BE2C (cell line): ENCODE measurements at places on chromosomes 6 and 20.

- no peak for DNase-seq
Measured at GRCh38 chr20:56381501-56381900, 10.5 kb downstream of the AURKA start.

DNA sequence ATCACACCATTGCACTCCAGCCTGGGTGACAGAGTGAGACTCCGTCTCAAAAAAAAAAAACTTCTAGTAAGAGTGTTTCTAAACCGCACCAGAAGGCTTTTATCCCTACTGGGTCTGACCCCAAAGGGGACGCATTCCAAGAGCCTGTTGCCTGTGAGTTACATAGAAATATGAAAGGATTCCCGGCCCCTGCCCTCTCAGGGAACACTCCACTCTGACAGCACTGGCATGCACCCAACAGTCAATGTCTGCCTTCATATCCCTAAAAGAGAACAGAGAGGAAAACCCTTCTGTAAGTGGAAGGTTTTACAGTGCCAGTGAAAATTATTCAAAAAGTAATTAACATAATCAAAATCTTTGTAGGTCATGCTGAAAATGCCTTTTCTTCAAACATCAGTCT, 117.1 kb upstream of the PTPRT start:
- no peak for DNase-seq

DNA sequence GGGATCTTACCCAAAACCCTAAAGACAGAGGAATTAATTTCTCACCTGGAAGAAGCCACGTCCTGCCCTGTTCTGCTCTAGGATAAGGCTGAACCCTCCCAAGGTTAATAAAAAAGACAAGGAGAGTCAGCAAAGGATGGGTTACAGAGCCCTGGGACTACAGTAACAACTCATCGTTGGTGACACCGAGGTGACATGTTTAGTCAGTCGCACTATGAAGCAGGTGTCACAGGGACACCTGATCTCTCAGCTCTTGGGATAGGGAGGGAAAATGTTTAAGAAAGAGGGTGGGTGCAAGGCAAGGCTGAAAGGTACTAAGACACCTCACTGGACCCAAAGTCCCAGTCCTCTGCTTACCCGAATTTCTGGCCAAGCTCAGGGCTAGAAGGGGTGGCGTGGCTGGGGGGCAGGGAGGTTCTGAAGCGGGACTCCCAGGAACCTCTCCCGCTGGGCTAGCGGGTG, 562 bp downstream of the MOCS1 start:
- no peak for DNase-seq

DNA sequence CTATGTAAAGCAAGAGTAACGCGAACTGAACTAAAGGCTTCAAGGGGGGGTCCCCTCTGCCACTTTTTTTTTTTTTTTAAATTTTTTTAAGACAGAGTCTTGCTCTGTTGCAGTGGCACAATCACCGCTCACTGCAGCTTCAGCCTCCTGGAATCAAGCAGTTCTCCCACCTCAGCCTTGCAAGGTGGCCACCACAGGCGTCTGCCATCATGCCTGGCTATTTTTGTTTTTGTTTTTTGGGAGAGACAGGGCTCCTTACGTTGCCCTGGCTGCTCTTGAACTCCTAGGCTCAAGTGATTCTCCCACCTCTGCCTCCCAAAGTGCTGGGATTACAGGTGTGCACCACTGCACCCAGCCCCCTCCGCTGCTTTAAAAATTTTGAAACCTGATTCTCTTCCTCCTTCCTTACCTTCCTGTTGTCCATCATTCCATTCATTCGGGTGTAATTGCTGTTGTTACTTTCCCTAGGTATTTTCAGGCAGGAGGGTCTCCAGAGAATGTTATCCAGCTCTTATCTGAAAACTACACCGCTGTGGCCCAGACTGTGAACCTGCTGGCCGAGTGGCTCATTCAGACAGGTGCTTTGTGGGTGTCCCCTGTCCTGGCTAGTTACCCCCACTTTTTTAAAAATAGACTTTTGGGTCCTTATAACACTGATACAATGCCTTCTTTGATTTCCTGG, 5.4 kb downstream of the NELFCD start:
- no peak for DNase-seq

DNA sequence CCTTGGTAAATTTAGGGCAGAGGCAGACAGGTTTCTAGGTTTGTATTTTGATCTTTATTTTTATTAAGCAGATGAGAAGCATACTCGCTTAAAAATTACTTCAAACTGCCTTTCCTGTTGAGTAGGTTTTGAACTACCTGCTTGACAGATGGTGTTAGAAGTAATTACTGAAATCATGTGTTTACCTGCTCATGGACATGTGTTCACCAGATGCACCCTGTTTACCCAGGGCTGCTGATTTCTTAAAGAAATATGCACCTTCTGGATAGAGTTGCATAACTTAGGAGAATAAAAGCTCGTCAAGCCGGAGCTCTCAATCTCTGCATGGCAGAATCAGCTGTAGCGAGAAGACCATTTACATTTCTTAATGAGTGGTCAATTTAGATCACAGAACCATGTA, 165.1 kb downstream of the CDKAL1 start:
- DNase-seq: no peak

DNA sequence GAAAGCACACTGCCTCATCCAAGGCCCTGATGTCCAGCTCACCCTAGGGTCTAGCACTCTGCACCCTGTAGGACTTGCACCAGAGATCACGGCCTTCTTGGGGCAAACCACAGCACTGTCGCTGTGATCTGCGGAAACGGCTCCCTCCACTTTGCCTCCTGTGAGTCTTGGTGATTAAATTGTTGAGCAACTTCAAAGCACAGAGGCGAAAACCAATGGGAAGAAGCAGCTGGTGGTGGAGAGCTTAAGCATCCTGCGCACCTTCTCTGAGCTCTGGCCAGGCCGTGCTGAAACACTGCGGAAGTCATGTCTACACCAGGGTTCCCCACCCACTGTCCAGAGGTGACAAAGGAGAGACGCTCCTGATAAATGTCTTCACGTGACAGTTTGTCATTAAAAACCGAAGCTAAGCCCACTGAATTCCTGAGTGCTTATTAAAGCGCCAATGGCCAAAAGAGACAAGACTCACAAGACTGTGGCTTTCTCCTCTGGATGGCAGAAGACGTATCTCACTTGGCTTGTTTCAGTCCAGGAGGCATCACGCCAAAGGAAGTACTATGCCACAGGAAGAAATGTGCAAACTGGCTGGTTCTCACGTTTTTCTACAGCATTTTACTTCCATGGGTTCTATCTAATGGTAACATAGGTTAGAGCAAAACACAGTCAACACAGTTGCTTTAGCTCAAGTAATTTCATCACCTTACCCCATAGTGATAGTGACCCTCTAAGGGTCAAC, 3.1 kb downstream of the RAMACL start:
- DNase-seq: no peak

DNA sequence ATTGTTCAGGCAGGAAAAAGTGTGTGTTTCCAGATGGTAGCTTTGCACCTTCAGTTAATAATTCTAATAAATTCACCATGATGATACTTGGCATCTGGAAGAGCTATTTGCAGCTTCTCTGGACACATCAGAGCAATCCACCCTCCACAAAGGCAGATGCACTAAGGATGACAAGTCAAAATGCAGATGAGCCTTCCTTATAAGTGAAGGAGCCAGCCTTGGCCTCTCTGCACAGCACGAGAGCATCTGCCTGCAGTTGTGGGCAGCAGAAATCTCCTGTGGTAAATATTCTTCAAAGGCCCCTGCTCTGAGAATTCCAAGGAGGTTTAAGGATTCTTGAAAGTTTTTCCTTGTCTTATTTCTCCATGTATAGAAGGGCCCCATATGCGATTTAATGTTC, 6.9 kb upstream of the POM121L2 start:
- DNase-seq: no peak

GRCh38 chr20:44979090-44979621, 12.8 kb downstream of the STK4 start:
- DNase-seq: no peak

DNA sequence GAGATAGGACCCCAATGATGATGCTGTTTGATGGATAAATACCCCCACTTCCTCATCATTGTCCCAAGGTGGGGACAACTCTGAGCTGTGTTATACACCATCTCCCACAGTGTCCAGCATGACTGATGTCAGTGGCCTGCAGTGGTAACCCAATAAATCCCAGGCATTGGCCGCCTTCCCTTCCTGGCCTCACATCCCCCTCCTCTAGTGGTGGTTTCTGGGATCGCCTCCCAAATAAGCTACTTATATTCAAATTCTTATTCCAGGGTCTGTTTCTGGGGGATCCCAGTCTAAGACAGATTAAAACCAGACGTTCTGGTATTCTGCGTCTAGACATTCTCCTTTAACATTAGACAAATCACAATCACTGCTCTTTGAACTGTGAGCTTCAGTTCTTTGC, 90.6 kb downstream of the SCP2D1 start:
- DNase-seq: no peak

GRCh38 chr6:24522228-24523176, 27.7 kb downstream of the ALDH5A1 start:
- DNase-seq: no peak

DNA sequence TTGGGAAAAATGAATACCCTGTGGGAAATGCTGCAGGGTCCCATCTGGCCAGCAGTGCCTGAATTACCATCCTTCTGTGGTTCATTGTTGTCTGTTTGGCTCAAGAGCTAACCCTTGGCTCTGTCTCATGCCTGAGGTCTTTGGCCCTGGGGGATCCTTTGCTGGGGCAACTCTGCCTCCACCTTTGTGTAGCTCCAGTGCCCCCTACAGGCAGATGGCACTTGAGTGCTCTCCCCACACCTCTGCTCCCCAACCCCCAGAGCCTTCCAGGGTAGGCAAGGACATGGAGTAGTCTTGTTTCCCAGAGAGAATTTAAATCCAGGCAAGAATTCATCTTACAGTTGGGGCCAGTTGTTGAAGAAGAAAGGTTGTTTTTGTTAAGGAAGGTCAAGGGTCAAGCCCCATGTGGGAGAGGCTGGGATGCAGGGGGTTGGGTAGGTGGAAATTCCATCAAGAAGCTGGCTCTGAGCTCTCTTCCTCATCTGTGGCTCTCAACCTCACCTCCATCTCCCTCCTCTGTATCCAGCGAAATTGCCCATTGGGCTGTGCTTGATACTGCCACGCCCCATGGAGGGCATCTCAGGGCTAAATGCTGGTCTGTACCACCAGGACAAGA, 44.2 kb downstream of the ZNF831 start:
- peak; percentile 68 for DNase-seq

DNA sequence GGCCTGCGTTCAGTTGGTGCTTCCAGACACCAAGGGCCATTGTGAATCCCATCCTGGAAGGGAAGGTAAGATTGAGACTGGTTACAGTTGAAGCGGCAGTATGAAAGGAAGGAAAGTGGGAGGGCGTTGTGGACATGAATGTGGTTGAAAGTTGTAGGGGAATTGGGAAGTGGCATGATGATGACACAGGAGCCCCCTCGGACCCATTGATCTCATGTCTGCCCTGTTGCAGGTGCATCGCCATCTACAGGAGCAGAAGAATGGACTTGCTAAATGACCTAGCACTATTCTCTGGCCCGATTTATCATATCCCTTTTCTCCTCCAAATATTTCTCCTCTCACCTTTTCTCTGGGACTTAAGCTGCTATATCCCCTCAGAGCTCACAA, 5.5 kb downstream of the HLA-DQA1 start:
- no peak for DNase-seq
